ENCODE measurements at places on chromosomes 1 and 21. TPM values are rescaled to one million over a fixed set of nuclear protein-coding genes. Genes with fewer than 3 reads are reported as not detected.

DNA sequence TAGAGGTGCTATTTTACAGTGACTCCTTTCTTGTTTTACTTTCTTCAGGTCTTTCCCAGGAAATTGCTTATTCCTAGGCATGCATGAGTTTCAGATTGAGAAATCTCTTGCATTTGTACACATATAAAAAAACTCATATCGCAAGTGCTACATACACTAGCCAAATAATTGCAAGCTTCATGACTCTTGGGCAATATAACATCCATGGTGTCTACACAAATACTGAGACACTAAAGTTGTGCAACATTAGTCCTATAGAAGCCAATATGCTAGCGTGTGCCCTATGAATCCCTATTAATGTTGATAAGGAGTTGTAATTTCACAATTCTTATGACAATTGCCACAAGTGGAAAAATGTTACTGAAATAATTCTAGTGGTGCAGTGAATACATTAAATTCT, 591.0 kb downstream of the ADGRL2 start:
- no peak for DNase-seq

DNA sequence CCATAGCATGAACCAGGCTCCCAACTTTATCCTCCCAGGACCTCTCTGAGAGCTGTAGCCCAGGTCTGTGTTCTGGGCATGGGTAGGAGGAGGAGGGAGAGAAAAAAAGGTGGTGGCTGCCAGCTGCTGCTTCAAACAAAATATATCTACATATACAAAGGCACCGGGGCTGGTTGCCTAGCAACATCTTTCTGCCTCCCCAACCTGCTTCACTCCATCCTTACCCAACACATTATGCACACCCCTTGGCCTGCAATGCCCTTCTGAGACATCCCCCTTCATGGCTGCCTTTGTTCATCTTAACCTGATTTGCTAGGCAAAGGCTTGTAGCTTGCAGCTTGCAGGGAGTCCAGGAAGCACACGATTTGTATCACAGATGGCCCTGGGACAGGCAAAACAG, 27.2 kb upstream of the ATP1A1 start:
- peak; percentile 33 for DNase-seq

NCSTN gene
- total RNA-seq = 55.6 TPM

C1orf94 gene
- not detected for total RNA-seq

DNA sequence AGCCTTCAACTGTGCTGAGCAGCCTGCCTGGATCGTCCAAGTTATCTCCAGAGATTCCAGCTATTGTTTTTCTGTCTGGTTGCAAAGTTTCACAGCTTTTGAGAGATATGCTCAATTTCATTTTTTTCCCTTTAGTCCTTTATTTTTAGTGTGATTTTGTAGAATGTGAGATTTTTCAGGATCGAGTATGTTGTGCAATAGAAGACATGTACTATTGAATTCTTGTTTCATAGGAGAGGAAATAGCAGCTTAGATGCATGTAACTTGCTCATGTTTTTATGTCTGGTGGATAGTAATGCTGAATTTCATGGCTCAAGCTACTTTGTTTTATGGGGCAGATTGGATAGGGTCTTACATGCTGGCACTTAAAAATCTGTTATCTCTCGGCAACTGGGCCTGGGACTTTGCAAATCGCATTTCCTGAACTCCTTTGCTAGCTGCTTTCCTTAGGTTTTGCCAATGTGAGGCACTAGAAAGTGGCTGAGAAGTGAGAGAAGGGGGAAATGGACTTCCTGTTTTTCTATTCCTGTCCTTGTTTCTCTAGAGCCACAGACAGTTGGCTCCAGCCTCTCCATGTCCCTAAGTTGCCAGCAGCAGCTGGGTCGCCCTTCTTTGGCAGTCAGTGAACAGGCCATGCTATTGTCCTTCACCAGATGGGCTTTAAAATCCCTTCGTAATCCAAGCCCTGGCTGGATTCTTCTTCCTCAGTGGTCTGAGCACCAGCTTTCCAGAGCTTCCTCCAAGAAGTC, 101.4 kb upstream of the PDE4B start:
- DNase-seq = no peak

- DNase-seq = peak; percentile 71
Measured at GRCh38 chr1:41268154-41268770, 26.2 kb upstream of the SCMH1 start.

GRCh38 chr1:180892675-180893074, 20.0 kb upstream of the KIAA1614 start:
- DNase-seq = no peak

HTR6 gene
- 0.87 TPM for total RNA-seq
